CD4-positive, alpha-beta T cell (primary cell): ENCODE measurements at places on chromosomes 5 and 9. TPM values are rescaled to one million over a fixed set of nuclear protein-coding genes. Genes with fewer than 3 reads are reported as not detected.

GPR150 gene
- 0.75 TPM for total RNA-seq

OSMR gene
- total RNA-seq: not detected

PCA3 gene
- not detected for total RNA-seq

OR1B1 gene
- not detected for total RNA-seq

ADRB2 gene
- total RNA-seq: 1.2 TPM

ABO gene
- 0.31 TPM for total RNA-seq

OCLN gene
- 5.5 TPM for total RNA-seq

IFNK gene
- not detected for total RNA-seq

SYK gene
- 1.1 TPM for total RNA-seq

AHRR gene
- total RNA-seq: 0.45 TPM

BARHL1 gene
- not detected for total RNA-seq

PCDHB16 gene
- total RNA-seq: not detected

LCN6 gene
- not detected for total RNA-seq

TMC1 gene
- not detected for total RNA-seq

WDR31 gene
- total RNA-seq: 0.14 TPM

RCL1 gene
- total RNA-seq: 33.8 TPM

ZNF484 gene
- total RNA-seq: 13.3 TPM

AQP7 gene
- 0.27 TPM for total RNA-seq

KIF20A gene
- total RNA-seq: not detected

HDAC3 gene
- 52.7 TPM for total RNA-seq

SLC1A3 gene
- not detected for total RNA-seq

GNA14 gene
- total RNA-seq: not detected

SPINK4 gene
- not detected for total RNA-seq

ZNF79 gene
- 4.3 TPM for total RNA-seq

COMMD10 gene
- total RNA-seq: 26.0 TPM

CAVIN4 gene
- not detected for total RNA-seq

PCDHGB5 gene
- 0.14 TPM for total RNA-seq

ROPN1L gene
- 0.58 TPM for total RNA-seq

ACOT12 gene
- 0.39 TPM for total RNA-seq

GFI1B gene
- total RNA-seq: not detected

PLPPR1 gene
- not detected for total RNA-seq

WWC1 gene
- 1.3 TPM for total RNA-seq

PKD2L2 gene
- total RNA-seq: not detected

LCN15 gene
- total RNA-seq: not detected

TEX48 gene
- not detected for total RNA-seq

PCDHGC4 gene
- not detected for total RNA-seq

PRDM9 gene
- not detected for total RNA-seq

IRGM gene
- 2.2 TPM for total RNA-seq

STC2 gene
- not detected for total RNA-seq

GCNT4 gene
- 7.4 TPM for total RNA-seq

PCDHB11 gene
- total RNA-seq: not detected

FNBP1 gene
- total RNA-seq: 181 TPM

PCDHB13 gene
- not detected for total RNA-seq

IGIP gene
- 1.5 TPM for total RNA-seq

AIF1L gene
- not detected for total RNA-seq

PCDHGA6 gene
- not detected for total RNA-seq

IL9 gene
- total RNA-seq: not detected

GAPVD1 gene
- 74.1 TPM for total RNA-seq

FAM174A gene
- total RNA-seq: 6.2 TPM

HIGD2A gene
- 104 TPM for total RNA-seq

EIF4E1B gene
- not detected for total RNA-seq

LHX3 gene
- 0.16 TPM for total RNA-seq
